ENCODE measurements at places on chromosomes 1 and 21.

DNA sequence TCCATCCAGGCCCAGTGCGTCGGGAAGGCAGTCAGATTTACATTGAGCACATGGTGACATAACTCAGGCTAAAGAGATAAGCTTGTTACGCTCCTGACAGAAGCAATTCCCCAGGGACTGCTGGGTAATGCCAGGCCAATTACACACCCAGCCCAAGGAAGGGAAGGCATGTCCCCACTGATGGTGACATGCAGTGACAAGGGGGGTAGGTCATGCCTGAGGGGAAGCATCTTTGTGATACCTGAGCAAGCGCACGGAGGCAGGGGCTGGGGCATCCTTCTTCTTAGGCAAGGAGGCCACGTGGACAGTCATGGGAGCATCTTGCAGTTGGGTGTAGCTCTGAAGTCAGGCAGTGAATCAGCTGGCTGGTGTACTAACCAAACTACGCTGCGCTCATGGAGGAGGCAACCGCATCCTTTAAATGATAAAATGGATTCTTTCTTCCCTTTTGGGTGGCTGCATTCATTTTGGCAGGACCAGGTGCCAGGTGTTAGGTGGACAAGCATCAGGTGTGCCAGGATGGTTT is 39.6 kb upstream of the GRIK3 start:
- DNase-seq: no peak

GRCh38 chr21:28371713-28372112 is 621.0 kb downstream of the LTN1 start:
- no peak for DNase-seq

DNA sequence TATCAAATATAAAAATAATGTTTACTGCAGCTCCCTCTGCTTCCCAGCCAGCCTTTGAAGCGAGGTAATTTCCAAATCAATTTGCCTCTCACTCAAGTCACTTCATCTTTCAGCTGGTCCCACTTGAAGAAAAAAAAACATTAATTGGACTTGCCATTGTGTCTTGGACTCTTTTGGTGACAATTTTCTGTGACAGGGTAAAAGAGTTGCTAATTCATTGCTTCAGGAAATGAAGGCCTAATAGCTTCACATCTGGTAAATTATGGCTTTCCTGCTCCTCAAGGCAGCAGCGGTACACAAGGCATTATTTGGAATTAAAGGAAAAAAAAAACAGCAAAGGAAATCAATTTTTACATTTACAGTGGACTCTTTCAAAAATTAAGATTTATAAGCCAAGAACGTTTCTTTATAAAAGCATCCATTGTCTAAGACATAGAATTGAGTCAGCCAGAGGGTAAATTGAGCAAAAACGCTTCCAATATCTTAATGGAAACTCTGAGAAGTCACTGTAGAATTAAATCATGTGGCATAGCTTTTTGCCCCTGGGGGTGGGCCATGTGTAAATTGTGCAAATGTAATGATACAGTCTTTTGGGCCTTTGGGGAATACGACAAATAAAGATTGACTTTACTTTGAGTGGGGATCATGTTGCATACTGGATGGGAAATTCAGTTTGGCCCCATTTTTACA is 102.5 kb downstream of the LYPLAL1 start:
- DNase-seq: no peak

GRCh38 chr1:179124873-179125272 is 43.0 kb downstream of the TOR3A start:
- DNase-seq: no peak

GRCh38 chr1:225554216-225554812 is 98.6 kb downstream of the ENAH start:
- DNase-seq: no peak

GRCh38 chr1:235625831-235626230 is 23.8 kb downstream of the GNG4 start:
- no peak for DNase-seq

- no peak for DNase-seq
Measured at GRCh38 chr21:41098481-41099042, 69.4 kb upstream of the BACE2 start.

All from T1000 (cell line).